ENCODE measurements at places on chromosomes 16 and 17.

DNA sequence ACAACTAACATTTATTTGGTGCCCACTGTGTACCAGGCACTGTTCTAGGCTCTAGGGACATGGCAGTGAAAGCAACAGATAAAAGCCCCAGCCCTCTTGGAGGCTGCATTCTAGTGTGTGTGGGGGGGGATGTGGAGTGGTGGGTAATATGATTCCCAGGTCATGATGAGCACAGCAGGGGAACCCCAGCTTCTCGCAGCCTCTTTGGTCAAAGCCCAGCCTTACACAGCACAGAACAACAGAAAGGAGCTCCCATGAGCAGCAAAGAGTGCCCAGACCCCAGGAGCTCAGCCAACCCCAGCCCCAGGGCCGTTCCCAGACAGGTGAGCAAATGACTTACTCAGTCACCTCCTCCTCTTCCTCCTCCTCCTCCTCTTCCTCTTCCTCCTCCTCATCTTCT, 21.9 kb downstream of the CNGB1 start:
- DNase-seq: peak; percentile 16

DNA sequence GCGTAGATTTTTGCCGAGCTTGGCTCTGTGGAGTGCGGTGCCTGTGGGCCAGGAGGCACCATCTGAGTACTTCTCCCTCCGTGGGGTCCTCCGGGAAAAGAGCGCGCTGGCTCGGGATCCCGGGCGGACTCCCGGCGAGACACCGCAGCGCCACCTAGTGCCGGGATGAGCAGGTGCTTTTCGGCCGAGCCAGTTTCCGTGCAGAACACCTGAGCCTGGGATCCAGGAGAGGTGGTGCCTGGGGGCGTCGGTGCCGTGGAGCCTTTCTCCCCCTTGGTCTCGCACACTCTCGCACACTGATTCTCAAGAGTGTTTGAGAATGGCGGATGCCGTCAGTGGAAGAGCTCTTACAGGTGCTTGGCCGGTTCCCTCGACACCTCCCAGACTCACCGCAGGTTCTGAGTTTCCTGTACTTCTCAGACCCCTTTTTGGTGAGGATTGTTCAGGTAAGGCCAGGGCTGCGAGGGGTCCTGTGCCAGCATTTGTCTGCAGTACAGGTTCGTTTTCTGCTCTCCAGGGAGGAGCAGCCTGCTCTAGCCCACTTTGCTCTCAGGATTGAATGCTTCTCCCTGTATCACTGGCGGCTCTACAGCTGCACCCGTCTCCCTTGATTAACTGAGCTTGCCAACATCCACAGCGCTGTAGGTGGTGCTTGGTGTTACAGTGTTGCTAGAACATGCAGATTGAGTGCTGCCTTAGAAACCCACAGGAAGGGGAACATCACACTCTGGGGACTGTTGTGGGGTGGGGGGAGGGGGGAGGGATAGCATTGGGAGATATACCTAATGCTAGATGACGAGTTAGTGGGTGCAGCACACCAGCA, 23.3 kb downstream of the TBCD start:
- no peak for DNase-seq

GRCh38 chr17:73358668-73359067, 46.9 kb upstream of the CDC42EP4 start:
- DNase-seq: no peak

DNA sequence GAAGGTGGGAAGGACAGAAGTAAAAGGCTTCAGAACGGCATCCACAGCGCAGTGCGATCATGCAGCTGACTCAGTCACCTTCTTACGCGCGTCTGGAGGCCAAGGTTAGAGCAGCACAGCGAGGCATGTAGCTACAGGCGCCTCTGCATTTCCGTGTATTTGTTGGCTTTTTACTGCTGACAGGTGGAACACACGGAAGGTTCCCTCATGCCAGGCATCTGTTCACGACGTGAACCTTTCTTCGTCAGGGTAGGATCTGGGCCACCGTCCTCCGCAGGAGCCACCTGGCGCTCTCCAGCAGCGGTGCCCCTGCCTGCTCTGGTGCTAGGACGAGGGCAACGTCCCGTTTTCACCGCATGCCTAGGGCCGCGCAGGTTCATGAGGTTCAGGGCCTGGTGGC, 15.3 kb downstream of the TMEM204 start:
- no peak for DNase-seq

GRCh38 chr16:54077050-54077821, 209.4 kb downstream of the IRX3 start:
- DNase-seq: no peak

DNA sequence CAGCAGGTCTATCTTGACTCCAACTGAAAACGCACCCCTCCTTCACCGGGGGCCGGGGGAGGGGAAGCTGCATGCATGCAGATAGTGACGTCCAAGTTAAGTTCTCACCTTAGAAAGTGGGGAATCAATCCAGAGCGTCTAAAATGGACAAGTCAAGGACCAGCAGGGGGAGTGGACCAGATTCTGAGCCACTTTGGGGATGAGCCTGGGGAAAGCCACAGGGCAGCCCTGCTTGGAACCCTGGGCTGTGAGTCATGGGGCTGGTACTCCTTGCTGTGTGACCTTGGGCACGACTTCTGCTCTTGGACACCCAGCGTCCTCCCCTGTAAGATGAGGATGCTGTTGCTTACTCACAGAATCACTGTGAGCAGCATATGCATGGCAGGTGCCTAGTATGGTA, 9.1 kb downstream of the TNFRSF13B start:
- no peak for DNase-seq

DNA sequence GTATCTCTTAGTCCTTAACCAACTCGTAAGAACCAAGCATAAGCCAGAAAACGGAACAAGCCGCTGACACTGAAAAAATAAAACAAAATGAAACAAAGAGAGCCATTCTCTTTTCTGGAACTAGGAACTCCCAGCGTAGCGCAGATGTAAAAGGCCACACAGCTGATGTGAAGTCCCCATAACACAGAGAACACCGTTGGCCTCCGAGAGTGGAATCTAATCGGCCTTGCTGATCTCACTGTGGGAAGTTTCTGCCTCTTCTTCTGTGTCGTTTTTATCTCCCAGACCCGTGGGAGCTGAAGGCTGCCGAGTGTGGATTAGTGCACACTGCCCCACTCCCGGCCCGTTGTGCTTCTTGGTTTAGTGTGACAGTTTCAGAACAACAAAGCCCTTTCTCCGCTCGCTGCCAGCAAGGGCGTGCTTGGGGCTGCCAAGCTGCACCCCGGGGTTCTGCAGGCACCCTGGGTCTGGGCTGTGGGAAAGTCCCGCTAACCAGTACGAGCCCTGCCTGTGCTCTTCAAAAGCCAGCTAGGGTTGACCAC, 21.7 kb downstream of the TTYH2 start:
- DNase-seq: no peak

- DNase-seq: no peak
Measured at GRCh38 chr17:6374761-6375312, 60.1 kb downstream of the AIPL1 start.

DNA sequence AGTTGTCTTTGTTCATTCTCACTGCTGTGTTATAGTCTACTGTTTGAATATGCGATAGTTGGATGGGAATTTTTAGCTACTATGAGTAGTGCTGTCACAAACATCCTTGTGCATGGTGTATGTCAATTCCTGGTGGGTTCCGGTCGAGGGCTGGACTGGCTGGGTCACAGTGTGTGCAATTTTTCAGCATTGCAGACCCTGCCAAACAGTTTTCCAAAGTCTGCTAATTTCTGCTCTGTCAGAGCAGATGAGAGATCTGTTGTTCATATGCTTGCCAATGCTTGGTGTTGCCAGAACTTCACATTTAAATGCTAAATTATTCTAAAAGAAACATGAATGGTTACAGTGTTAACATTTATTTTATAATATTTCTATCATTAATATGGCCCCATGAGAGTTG, 3.6 kb upstream of the C16orf96 start:
- DNase-seq: no peak

- no peak for DNase-seq
Measured at GRCh38 chr17:71202449-71202848, 918.4 kb upstream of the SOX9 start.

DNA sequence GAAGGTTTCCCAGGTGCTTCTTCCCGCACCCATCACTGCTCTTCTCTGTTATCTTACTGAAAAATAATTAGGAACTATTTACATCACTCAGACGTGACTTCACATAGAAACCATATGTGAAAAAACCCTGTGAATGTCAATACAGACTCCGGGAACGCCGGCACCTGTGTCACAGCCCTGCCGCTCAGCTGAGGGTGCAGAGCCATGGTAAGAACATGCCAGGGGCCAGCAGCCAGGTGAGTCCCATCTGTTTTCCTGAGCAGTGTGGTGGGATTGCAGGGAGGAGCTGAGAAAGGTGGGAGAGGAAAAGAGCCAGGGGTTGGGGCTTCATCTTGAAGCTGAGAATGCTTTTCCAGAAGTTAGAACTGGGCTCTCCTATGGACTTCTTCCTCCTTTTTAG, 13.7 kb downstream of the FOXF1 start:
- DNase-seq: no peak

- no peak for DNase-seq
Measured at GRCh38 chr17:44546671-44547606, 10.3 kb upstream of the FZD2 start.

DNA sequence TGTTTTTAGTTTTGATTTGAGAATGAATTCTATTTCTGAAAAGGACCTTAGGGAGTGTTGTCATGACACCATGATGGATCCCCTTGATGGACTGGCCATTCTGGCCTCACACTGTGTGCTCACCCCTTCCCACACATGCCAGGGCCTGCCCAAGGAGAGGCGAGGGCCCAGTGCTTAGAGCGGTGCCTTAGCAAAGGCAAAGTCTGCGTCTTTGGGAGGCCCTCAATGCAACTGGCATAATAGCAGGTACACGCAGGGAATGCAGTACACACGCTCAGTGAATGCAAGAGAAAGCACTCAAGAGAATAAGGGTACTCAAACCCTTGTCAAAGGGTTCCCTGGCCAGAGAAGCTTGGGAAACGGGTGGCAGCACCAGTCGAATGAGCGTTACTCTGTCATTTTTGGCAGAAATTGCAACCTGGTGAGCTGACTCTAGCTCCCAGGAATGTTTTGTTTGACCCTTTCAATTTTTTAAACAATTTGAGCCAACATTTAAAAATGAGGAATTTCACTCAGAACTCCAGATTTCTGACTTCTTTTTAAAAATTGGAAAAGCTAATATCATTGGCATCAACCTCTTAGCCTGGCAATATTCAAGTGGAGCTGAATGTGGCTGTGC, 32.1 kb downstream of the NKD1 start:
- no peak for DNase-seq

DNA sequence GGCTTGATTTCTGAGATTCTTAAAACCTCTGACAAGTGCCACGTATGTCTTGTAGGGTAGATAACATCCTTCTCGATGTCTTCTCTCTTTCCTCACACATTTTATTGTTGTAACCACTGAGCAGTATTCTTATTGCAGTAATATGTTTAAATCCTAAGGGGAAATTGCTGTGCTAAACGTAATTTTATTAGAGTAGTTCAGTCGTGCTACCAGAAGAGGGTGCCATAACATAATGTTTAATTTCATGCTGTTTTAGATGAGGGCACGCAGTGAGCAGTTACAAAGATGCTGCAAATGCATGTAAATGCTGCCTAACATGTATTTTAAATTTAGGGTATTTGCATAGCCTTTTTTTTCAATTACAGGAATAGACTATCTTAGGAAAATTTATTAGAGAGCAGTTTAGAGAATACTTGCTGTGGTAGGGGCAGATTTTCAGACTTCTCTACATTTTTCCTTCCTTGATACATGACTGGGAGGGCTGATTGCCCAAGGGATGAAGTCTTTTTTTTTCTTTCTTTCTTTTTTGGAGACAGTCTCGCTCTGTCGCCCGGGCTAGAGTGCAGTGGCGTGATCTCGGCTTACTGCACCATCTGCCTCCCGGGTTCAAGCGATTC, 51.7 kb downstream of the GAN start:
- DNase-seq: no peak

- peak; percentile 37 for DNase-seq
Measured at GRCh38 chr17:59165933-59166342, 10.4 kb downstream of the PRR11 start.

- DNase-seq: no peak
Measured at GRCh38 chr17:43648916-43649315, 12.8 kb downstream of the MEOX1 start.

GRCh38 chr16:81095653-81095952, 592 bp downstream of the GCSH start:
- no peak for DNase-seq

- DNase-seq: no peak
Measured at GRCh38 chr17:8277317-8277716, 11.2 kb upstream of the RANGRF start.

GRCh38 chr17:38322156-38322779, 21.5 kb downstream of the GPR179 start:
- DNase-seq: no peak

- DNase-seq: no peak
Measured at GRCh38 chr17:48392857-48393256, 37.2 kb downstream of the SKAP1 start.

DNA sequence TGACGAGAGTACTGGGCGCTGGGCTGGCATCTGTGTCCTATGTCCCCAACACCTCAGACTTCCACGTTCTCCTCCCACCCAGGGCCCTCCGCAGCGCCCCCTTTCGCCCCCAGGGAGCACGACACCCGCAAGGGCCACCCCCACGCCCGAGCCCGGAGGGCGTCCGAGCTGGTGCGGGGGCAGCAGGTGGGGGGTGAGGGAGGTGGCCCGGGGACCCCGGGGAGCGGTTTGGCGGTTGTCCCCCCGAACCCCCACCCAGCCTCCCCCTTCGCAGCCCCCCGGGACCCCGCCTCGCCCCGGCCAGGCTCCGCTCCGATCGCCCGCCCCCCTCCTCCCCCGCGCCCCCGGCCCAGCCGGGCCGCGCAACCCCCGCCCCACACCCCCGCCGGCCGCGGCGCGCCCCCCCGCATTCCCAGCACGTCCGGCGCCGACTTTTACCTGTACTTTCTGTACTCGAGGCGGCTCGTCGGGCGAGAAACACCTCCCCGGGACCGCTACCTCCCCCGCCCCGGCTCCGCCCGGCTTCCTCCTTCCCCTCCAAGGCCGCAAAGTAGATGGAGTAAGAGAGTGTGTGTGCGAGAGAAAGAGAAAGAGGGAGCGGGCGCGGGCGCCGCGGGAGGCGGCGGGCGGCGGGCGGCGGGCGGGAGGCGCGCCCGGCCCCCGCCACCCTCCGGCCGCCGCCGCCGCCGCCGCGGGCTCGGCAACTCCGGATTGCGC, 901 bp downstream of the CDYL2 start:
- DNase-seq: no peak

DNA sequence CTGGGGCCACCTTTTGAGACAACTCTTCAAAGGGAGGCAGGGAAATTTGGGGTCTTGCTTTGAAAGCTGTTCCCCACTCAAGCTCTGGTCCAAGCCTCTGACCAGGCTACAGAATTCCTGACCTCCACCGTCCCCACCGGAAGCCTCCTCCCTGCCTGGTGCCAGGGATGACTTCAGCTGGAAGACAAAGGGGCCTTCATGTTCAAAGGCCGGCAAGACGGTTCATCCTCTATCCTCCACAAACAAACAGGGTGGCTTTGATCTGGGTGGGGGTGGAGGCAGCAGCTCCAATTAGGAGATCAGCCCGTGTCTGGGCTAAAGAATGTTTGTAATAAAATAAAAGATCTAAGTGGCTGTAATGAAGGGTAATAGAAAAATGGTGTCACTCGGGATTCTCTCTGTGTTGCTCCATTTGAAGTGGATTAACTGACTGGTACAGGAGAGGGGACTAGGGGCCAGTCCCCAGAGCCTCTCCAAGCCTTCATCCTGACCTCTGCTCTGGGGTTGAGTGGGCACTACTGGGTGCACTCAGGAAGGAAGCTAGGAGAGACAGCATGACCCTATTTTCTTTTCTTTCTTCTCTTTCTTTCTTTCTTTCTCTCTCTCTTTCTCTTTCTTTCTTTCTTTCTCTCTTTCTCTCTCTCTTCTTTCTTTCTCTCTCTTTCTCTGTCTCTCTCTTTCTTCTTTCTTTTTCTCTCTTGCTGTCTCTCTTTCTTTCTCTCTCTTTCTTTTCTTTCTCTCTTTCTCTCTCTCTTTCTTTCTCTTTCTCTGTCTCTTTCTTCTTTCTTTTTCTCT, 27.5 kb upstream of the NKD1 start:
- no peak for DNase-seq
